NCI-H187 treated with DMSO at 0.1 percent for 48 hours (cell line): ENCODE measurements at places on chromosomes 1 and 21.

DNA sequence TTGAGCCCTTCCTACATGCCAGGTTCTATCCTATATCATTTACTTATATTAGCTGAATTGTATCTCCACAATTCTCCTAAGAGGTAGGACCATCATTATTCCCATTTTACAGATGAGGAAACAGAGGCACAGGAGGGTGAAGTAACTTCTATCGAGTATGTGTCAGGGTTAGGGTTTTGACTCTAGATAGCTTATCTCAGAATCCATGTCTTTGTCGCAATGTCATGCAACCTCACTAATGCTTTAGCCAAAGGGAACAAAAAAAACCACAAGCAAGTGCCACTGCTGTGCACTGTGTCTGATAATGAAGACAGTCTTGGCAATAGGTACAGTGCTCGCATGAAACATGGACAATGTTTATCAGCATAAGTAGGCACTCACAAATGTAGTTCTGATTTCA, 95.4 kb upstream of the CLDN14 start:
- no peak for DNase-seq

- DNase-seq = no peak
Measured at GRCh38 chr1:103109311-103109920, 1.1 kb upstream of the COL11A1 start.

GRCh38 chr1:173920861-173921260, 3.7 kb upstream of the SERPINC1 start:
- no peak for DNase-seq

DNA sequence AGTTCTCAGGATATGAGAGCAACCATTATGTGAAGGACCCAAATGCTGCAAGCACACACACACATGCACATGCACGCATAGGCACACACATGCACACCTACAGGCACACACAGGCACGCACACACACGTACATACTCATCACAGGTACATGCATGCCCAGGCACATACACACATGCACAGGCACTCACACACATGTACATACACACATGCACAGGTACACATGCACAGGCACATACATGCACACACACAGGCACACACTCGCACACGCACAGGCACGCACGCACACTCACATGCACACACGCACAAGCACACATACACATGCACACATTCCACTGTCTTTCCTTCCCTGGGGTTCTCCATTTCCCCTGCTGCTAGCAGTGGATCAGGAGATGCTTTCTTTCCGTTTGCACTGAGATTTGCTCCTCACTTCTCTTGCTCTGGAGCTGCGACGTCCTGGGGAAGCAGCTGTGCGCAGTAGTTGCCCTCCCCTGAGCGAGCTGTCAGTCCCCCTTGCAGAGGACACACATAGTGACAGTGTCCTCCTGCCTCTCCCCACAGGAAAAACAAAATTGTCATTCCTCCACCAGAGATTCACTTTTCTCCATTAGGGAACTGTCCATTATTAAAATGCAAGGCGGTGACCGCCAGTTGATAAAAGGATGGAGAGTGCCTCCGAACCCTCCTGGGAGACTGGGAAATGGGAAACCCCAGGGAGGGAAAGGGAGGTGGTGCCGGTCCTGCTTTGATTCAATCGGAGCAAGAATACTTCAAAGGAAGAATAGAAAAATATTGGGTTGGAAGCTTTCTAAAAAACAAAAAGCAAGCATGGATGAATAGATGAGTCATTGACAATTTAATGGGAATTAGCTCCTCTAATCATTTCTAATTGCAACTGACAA, 69.5 kb downstream of the WDR4 start:
- no peak for DNase-seq

DNA sequence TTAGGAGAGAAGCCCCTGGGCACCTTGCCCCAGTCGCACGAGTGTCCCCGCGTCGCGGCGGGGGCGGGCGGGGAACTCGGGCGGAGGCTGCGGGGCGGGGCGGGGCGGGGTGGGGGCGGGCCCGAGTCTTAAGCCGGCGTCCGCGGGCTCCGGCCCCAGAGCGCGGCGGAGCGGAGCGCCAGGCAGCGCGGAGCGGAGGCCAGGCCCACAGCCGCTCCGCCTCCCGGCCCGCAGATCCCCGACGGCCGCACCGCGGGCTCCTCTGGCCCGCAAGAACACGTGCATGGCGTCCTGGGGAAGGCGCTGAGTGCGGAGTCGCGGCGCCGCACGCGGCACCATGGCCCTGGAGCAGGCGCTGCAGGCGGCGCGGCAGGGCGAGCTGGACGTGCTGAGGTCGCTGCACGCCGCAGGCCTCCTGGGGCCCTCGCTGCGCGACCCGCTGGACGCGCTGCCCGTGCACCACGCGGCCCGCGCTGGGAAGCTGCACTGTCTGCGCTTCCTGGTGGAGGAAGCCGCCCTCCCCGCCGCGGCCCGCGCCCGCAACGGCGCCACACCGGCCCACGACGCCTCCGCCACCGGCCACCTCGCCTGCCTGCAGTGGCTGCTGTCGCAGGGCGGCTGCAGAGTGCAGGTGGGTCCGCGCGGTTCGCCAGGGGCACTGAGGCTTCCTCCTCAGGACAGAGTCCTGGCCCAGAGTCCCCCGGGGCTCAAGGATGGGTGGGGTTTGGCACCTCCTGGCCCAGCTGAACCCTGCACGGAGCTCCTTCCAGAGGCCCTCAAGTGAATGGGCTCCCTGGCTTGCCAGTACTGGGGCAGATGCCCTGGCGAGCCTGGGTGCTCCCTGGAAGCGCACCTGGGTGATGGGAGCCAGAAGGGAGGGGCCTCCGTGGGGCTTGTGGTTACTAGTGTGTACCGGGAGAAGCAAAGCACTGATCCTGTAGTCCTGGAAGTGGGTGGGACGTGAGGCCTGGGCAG, at the start of gene ESPN:
ESPN (plus strand) TSS at position 158 of the 975 bp plus-strand sequence; CDS start at position 338, 180 bp downstream.
- no peak for DNase-seq

DNA sequence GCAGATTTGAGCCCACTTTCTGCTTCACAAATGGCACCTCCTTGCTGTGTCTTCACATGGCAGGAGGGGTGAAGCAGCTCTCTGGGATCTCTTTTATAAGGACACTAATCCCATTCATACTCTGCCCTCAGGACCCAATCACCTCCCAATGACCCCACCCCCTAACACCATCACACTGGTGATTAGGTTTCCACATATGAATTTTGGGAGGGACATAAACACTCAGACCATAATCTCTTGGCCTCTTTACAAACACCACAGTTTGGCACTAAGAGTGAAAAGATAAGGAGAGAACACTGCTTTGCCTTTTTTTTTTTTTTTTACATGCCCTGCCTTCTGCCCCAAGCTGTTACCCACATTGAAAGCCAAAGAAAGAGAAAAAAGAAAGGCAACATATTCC, 166.2 kb upstream of the NFIA start:
- DNase-seq = no peak

DNA sequence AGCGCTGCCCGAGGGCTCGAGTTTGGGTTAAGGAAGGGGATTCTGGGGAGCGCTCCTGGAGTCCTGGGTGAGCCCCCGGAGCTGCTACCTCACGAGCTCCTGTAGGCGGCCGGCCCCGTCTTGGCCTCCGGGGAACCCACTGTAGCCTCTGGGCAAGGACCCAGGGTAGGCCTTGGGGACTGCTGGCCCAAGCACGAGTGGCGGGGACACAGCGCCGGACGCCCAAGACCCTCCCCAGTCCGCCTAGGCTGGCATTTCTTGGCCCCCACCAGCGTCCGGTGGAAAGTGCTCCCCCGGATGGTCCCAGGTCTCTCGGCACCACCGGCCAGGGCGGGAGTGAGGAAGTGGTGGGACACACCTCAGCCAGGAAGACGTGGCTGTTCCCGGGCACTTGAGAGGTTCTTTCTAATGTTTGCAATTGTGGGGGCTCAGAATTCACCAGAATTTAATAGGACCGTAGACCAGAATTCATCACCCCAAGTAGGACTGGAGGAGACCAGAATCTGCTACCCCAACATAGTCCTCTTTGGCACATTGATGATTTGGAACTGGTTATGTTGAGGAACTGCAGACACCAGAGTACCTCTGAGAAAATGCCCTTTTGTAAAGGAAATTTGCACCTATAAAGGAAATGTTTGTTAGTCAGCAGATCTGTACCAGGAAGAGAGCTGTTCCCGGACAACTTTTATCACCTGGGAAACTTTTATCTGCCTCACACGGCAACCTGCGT, 622 bp upstream of the TMPRSS2 start:
- no peak for DNase-seq

GRCh38 chr1:231219422-231220401, 21.3 kb upstream of the GNPAT start:
- no peak for DNase-seq

DNA sequence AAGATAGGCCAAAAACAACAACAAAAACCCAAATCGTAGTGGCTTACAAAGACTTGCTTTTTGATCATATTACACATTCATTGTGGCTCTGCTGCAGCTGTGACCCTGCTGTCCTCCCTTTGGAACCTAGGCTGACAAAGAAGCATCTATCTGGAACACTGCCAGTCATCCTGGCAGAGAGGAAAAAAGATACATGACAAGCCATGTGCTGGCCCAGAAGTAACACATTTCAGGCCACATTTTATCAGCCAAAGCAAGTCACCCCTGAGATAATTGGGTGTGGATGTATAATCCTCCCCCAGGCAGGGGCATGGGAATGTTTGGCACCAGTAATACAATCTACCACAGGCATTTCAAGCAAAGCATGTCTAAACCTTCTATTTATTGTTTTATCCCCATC, 37.2 kb upstream of the AGO1 start:
- no peak for DNase-seq

- DNase-seq = no peak
Measured at GRCh38 chr1:12529640-12530174, 88.3 kb downstream of the DHRS3 start.

DNA sequence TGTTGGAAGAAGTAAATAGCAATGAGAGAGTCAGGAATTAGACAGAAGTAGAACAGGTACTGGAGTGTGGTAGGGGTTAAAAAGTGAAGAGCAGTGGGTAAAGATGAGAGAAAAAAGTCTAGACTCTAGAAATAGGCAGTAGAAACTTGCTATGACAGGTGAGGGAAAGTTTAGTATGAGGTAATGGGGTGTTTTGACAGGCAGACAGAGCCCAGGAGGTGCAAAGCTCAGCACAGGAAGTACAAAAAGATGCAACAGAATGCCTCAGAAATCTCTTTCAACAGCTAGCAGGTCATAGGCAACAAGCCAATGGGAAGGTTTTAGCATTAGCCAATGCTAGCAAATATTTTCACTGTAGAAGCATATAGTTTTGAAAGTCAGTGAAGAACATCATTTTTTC, 319.1 kb upstream of the SGIP1 start:
- DNase-seq = no peak

GRCh38 chr1:206967096-206967849, 3.0 kb downstream of the FCAMR start:
- DNase-seq = no peak

GRCh38 chr1:53115403-53116306, 26.8 kb downstream of the SLC1A7 start:
- no peak for DNase-seq

- no peak for DNase-seq
Measured at GRCh38 chr1:83787246-83787998, 211.5 kb downstream of the TTLL7 start.

DNA sequence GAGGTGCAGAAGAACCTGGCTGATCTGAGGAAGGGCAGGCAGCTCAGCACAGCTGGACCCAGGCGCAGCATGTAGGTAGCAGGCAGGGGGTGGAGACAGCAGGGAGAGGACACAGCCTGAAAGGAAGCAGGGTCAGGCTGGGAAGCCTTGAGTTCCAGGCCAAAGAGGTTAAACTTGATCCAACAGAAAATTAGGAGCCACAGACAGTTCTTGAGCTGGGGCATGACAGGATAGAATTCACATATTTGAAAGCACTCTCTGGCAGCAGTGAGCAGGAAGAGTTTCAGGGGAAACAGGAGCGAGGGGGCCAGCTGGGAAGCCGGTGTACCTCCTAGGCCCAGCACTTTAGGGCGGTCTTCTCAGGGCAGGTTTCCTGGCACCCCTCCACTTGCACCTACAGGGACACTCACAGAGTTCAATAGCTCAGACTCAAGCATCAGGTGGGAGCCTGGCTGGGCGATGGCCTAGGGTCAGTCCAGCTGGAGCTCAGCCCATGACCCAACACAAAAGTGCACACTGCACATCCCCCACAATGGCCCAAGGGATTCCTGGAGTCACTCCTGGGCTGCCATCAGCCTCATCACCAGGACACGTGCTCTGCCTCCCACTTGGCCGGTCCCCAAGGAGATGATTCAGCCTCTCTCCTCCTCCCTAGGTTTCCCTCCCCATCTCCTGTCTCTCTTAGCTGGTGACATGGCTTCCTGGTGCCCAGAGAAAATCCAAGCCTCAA, 22.7 kb downstream of the MATN1 start:
- no peak for DNase-seq

DNA sequence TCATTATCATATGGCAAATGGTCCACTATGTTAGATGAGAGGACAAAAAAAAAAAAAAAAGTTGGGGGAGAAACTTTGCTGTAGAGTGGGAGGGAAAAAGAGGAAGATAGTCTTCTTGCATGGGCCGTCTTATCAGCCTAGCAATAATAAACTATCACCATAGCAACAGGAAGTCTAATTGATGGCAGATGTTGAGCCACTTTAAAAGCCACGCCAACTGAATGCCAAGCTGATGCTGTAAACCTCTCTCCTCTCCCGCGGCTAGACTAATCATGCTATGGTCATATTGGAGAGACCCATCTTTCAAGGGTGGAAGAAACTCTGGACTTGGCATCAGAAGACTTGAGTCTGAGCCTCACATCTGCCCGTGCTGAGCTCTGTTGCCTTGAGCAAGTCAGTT, 122.2 kb upstream of the HOOK1 start:
- no peak for DNase-seq

- DNase-seq = no peak
Measured at GRCh38 chr1:16173447-16174260, 17.8 kb upstream of the EPHA2 start.
